ENCODE measurements at places on chromosomes 3 and 15. TPM values are rescaled to one million over a fixed set of nuclear protein-coding genes. Genes with fewer than 3 reads are reported as not detected.

GRCh38 chr3:121730940-121731687 lies 18.4 kb downstream of the GOLGB1 start:
- DNase-seq, result no peak

GRCh38 chr3:110579840-110580550 lies 491.6 kb upstream of the NECTIN3 start:
- DNase-seq, result no peak

- no peak for DNase-seq
Measured at GRCh38 chr15:66581972-66582537, 16.3 kb upstream of the LCTL start.

DNA sequence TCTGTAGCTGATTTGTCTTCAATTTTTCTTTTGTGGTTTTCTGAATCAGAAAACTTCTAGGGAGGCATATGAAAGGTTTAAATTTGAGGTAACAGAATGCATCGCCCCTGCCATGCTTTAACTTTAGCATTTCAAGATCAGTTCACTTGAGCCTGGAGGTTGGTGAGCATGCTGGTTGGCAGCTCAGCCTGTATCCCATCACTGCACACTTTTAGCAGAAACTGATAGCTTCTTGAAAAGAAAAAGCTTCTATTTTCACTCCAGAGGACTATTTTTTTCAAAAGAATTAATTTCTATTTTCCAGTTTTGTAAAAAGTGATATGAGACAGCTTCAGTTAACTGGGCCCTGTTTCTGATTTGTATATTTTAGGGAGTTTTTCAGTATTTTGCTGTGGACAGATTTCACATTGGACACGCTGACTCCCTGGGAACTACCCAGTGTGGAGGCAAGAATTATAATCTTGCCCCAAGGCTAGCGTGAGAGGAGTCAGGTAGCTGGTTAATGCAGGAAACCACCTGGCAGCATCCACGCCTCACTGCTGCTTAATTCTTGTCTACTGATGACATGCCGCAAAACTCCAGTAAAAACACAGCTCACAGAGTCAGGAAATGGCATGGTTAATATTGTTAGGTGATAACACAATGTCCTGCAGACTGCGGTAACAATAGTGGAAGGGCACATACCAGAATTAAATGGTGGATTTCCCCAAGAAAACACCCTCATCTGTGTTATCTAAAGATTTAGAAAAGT lies 71.4 kb downstream of the DUT start:
- DNase-seq, result no peak

DNA sequence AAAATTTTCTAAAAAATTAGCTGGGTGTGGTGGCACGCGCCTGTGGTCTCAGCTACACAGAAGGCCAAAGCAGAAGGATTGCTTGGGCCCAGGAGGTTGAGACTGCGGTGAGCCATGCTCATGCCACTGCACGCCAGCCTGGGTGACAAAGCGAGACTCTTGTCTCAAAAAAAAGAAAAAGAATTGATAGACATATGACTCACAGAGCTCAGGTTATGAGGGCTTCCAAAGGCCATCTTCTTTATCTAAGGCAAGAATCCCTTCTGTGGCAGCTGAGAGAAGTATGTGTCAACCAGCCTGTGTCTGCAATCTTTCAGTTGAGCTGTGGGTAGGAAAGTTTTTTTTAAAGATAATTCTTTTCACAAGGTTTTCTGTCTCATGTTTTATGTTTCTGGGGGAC lies 53.9 kb downstream of the MRPS25 start:
- DNase-seq, result no peak

DNA sequence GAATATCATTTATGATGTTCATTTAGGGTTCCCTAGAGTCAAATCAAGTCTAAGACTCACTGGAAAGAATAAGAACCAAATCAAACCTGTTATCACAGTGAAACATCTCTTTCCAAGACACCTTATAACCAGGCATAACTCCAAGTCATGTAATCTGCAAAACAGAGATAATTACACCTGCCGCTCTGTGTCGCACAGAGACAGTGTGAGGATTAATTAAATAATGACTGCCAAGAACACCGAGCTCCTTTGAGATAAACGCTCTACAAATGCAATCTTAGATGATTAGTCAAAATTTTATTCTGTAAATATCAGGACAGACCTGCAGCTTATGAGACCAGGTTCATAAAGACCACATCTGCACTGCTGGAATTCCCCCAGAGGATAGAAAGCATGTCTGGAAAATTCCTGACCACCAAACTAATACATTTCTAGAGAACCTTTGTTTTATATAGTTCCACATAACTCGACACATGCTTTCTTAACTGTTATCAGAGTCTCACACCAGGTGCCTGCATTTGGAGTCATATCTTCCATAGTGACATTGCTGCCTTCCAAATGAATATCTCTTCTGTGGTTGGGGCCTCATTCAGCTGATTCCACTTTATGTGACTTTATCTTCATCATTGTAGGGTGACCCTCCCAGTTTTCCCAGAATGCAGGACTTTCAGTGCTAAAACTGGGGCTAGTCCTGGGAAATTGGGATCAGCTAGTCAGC lies 252.8 kb downstream of the CD47 start:
- DNase-seq, result no peak

- no peak for DNase-seq
Measured at GRCh38 chr3:27623085-27623753, 98.9 kb downstream of the EOMES start.

GRCh38 chr3:29270752-29271151 lies 10.1 kb upstream of the RBMS3 start:
- no peak for DNase-seq

The SERPINI2 gene
- total RNA-seq, result 2.3 TPM
